ENCODE measurements at places on chromosomes 2 and 18. TPM values are rescaled to one million over a fixed set of nuclear protein-coding genes. Genes with fewer than 3 reads are reported as not detected.

The CACNB4 gene
- total RNA-seq = 75.6 TPM

The ARMC9 gene
- total RNA-seq = 27.7 TPM

The KIF3C gene
- 68.1 TPM for total RNA-seq

The LRP1B gene
- total RNA-seq = 55.0 TPM

The DSG1 gene
- total RNA-seq = 0.27 TPM

The SAG gene
- not detected for total RNA-seq

The PRKAG3 gene
- total RNA-seq = not detected

The KCNIP3 gene
- total RNA-seq = 20.8 TPM

The RAB27B gene
- total RNA-seq = 17.4 TPM

The INPP1 gene
- total RNA-seq = 7.7 TPM

The SLC30A3 gene
- total RNA-seq = 3.2 TPM

The IL18R1 gene
- total RNA-seq = 0.09 TPM

The FIGN gene
- 22.1 TPM for total RNA-seq

The SNTG2 gene
- 4.9 TPM for total RNA-seq
